WTC11 (cell line): ENCODE measurements at places on chromosomes 5 and 9.
A peak's percentile ranks its signal among the peaks of the same experiment; 100 is the strongest.

DNA sequence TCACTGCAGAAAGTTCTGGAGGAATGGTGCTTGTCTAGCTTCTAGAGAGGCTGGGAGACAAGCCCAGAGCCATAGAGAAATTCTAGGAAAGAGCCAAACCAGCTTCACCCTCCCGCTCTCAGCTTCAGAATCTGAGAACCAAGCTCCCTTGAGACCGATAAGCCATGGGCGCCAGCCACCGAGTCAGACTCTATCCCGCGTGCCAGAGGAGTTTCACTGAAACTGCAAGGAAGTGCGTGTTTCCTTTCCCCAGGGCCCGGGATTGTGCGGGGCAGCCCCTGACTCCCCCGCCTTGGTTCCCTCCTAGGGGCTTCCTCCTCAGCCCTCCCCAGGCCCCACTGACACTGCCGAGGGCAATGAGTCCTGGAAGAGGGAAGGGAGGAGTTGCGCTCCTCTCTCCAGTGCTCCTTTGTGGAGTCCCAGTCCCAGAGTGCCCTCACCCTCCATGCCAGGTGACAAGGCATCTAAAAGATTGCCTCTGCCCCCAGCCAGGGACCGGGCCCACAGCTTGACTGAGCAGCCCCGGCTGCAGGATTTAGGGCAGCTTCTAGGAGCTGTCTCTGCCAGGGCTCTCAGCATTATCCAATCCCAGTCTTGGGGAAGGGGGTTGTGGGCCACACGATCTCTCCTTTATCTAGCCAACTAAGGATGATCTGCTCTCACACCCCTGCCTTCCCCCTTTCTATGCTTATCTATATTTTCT is 18.4 kb upstream of the TCF7 start:
- no peak for DNase-seq

DNA sequence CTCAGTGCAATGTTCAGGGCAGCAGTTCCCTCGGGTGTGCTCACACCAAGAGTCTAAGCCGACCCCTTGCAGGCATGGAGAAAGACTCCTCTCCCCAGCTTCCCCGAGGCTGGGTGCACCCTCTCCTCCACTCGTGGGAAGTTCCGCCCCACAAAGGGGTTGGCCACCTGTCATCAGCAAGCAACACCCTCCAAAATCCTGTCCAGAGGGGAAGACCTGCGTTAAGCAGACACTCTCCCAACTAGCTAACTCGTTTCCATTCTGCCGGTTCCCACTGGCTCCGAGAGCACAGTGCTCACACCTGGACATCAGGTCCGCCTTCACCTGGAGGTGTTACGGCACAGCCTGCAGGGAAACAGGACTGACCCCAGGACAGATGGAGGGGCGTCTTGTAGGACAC is 117.9 kb upstream of the IRX4 start:
- no peak for DNase-seq

DNA sequence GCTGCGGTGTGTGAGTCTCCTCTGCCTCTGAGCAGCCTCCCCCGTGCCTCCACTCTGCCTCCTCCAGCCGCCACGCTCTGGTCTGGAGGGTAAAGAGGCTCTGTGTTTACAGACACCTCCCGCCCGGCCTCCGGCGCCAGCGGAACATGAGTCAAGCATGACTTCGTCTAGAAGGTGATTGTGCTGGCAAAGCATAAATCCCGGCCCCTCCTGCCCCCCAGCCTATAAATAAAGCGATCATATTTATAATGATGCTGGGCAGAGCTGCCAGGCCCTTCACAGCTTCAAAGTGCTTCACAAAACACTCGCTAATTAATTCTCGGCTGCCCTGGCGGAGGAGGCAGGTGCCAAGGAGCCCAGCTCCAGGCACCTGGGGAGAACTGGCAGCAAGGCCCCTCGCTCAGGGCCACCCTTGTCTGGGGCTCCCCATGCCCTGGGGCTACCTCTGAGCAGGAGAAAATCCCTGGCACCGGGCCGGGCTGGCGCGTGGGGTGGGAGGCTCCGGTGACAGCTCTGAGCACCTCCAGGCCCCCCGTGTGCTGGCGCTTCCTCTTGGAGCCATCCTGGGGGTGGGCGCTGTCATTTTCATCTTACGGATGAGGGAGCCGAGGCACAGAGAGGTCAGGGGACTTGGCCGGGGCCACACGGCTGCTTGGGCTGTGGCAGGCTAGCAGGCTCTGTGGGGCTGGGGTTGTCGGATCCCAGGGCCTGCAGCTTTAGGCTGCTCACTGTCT is 87.8 kb downstream of the RXRA start:
- DNase-seq = no peak

GRCh38 chr5:168796593-168797580 is 217.7 kb upstream of the PANK3 start:
- no peak for DNase-seq

DNA sequence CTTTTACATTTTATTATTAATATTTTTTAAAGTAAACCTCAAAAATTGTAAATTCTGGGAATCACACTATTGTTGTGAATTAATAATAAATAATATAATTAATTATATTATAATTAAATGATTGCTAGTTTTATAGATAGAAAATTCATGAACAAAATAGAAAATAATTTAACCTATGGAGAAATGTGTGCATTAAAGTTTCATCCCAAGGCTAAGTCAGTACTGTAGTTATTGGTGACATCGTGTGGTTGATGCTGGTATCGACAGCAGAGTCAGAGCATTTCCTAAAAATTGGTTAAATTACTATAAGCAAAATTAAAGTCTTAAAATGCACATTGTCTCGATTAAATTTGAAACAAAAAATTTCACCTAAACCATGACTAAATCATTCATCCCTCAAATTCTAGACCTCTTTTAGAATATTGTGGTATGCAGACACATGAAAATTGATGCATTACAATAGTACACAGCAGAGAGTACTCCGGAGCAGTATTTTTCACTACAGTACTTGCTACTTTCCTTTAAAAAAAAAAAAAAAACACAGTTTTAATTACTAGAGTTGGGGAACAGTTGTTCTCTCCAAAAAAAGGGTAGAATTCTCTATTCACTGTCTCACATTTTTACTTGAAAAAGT is 73.9 kb downstream of the RORB start:
- DNase-seq = peak; percentile 25

DNA sequence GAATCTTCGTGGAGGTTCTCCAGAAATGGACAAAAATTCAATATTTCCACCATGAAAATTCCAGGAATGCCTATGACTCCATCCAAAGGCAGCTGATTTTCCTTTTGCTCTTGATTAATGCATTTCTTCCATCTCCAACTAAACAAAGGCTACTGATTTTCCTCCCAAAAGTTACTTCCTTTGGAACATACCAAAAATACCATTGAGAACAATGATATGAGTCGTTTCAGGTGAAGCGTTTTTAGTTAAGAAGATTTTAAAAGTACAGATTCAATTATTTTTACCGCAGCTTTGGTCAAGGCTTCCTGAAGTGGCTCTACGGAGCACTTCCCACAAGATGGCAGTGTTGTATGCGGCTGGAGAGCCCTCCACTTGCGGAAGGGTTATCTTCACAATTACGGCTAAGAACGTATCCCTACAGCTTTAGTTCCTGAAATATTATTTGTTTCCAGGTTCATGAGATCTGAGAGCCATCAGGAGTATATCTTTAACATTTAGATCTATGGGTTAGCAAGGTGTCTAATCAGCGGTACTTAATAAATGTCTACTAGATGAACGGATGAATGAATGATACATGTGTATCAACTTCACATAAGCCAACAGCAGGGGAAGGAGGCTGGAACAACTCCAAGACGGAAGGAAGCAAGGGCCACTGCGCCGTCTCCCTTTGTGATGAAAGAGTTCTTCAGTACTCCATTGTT is 35.9 kb upstream of the ARSB start:
- peak; percentile 64 for DNase-seq

- DNase-seq = no peak
Observed at GRCh38 chr9:113916931-113917330, 40.8 kb downstream of the ZNF618 start.
